Smooth muscle cell of the pulmonary artery (primary cell): ENCODE measurements at places on chromosomes 1 and 21. TPM values are rescaled to one million over a fixed set of nuclear protein-coding genes. Genes with fewer than 3 reads are reported as not detected.

CRYBG2 gene
- not detected in 2 replicates for total RNA-seq

ARMH1 gene
- total RNA-seq: 0.91 and 1.3 TPM in 2 replicates

PLPP3 gene
- total RNA-seq: 49.2 and 306 TPM in 2 replicates

OR2T33 gene
- not detected in 2 replicates for total RNA-seq

IGFN1 gene
- total RNA-seq: 0.07 TPM in 1 of 2 replicates, not detected in the other

UMODL1 gene
- total RNA-seq: 0.03 TPM in 1 of 2 replicates, not detected in the other

REG4 gene
- total RNA-seq: not detected in 2 replicates

COL9A2 gene
- total RNA-seq: 1.4 and 1.5 TPM in 2 replicates

ASCL5 gene
- not detected in 2 replicates for total RNA-seq

LORICRIN gene
- not detected in 2 replicates for total RNA-seq

OR2T29 gene
- total RNA-seq: not detected in 2 replicates

PTP4A2 gene
- 327 and 340 TPM in 2 replicates for total RNA-seq

NUAK2 gene
- total RNA-seq: 4.4 and 7.9 TPM in 2 replicates

SELL gene
- total RNA-seq: 0.39 TPM in 1 of 2 replicates, not detected in the other

KCNN3 gene
- total RNA-seq: 0.07 TPM in 2 replicates

GBP4 gene
- 0.52 and 0.66 TPM in 2 replicates for total RNA-seq

HCRTR1 gene
- total RNA-seq: not detected in 2 replicates

C1orf185 gene
- total RNA-seq: not detected in 2 replicates

VSIG8 gene
- total RNA-seq: 0.07 TPM in 1 of 2 replicates, not detected in the other
